Adrenal gland (tissue), 19 donors: ENCODE measurements at places on chromosomes 3 and 15. TPM values are rescaled to one million over a fixed set of nuclear protein-coding genes. Genes with fewer than 3 reads are reported as not detected.

- DNase-seq = no peak
These were observed 233.1 kb downstream of the EBLN2 start for GRCh38 chr3:73294537-73294936.

The SLC22A13 gene
- polyA plus RNA-seq = not detected

GRCh38 chr15:101243420-101243819 lies 8.4 kb downstream of the CHSY1 start:
- DNase-seq = no peak

GRCh38 chr3:176992978-176993377 lies 204.3 kb downstream of the TBL1XR1 start:
- DNase-seq = no peak

The PLA2G4D gene
- 0.16 TPM for polyA plus RNA-seq

DNA sequence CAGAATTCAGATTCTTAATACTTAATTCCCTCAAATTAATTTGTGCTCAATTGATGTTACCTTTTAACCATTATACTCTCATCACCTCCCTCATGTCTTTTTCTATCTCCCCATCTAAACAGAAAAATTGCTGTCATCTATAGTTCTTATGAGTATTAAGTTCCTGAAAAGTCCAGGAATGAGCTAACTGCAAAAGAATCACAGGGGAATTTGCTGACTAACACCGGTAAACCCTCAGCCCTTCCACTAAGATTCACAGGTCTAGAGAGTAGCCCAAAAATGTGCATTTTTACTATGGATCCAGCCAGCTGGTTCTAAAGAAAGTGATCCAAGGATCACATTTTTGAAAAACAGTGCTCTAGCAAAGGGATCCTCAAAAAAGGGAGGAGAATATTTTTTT lies 67.0 kb downstream of the SETD2 start:
- DNase-seq = no peak

DNA sequence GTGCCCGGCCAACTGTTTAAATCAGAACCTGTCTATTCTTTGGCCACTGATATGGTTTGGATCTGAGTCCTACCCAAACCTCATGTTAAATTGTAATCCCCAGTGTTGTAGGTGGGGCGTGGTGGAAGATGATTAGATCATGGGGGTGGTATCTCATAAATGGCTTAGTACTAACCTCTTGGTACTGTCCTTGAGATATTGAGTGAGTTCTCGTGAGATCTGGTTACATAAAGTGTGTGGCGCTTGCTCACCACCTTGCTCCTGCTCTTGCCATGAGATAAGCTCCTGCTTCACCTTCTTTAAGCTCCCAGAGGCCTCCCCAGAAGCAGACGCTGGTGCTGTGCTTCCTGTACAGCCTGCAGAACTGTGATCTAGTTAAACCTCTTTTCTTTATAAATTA lies 42.4 kb downstream of the REC114 start:
- no peak for DNase-seq
